ENCODE measurements at places on chromosomes 7 and 10. TPM values are rescaled to one million over a fixed set of nuclear protein-coding genes. Genes with fewer than 3 reads are reported as not detected.

The MBL2 gene
- not detected for total RNA-seq

The GPR37 gene
- under 0.01 TPM for total RNA-seq

The CLCN1 gene
- total RNA-seq: 0.54 TPM

The ZNF107 gene
- total RNA-seq: 3.0 TPM

GRCh38 chr7:35906191-35906908, 105.5 kb downstream of the SEPTIN7 start:
- DNase-seq: peak; percentile 87

GRCh38 chr10:127925471-127926207, 18.7 kb downstream of the PTPRE start:
- DNase-seq: no peak

DNA sequence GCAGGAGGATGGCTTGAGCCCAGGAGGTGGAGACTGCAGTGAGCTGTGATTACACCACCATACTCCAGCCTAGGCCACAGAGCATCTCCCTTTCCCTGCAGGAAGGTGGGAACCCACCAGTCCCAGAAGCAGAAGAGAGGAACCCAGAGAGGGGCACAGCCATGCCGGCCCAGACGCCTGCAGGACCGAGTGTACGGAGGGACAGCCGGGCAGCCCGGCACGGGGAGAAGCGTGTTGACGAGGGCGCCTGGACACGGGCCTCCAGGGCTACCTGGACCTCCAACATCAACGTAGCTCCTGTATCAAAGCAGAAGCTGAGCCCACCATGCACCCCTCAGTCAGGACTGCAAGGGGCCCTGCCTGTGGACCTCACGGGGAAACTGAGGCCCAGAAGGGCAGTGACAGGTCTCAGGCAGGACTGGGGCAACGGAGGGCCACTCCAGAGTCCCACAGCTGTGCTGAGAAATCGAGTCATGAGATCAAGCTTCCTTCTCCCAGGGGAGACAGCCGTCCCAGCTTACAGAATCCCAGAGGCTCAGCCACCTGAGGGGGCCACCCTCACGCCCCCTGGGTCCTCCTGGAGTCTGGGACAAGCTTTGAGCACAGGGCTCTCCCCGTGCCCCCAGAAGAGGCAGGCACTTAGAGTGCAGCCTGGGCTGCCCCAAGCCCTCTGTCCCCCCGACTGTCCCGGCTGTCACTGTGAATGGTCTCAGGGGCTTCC, 43.1 kb downstream of the TNRC18 start:
- no peak for DNase-seq

DNA sequence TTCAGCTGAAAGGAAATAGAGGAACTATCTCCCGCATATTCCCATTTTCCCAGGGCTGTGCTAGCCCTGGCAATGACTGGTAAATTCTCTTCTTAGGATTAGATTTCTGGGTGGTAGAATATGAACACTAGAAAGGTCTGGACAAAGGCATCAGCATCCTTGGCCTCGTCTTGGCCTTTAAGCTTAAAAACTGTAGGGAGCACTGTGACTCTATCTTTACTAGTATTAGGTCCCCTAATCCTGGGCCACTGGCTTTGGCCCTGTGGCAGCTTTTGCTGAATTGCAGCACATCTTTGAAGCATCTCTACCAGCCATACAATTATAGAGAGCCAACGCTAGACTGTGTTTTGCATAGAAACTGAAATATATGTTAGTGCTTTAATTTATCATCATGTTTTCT, 41.5 kb upstream of the EBLN1 start:
- DNase-seq: peak; percentile 55

DNA sequence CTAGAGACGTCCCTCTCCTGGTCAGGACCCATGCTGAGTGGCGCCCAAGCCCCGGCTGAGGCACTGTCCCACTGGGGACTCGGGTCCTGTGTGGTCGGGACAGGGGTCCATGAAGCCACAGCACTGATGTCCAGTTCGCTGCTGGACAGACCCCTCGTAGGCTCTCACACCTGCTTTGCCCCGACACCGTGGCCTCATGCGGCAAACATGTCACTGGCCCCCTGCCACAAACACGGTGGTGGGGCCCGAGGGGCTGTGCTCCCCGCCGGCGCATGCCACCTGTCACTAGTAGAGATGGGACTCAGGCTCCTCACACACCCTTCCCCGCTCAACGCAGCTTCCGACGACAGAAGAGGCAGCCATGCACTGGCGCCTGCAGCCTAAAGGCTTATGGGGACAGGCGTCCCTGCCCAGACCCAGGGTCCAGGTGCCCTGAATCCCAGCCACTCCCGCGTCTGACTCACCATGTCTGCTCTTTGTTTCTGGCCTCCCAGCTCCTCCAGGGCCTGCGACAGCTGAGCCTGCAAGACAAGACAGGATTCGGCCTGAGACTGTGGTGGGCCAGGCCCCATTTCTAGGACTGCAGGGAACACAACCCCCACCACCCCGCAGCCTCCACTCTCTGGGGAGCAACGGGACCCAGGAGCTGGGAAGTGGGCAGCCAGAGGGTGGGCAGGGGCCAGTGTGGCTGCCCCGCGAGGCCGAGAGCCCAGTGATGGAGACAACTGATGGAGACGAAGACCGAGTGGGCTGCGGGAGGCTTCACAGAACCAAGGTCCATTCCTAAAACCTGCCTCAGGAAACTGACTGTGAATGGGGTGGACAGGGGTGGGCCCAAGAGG, 230.9 kb downstream of the MAD1L1 start:
- DNase-seq: no peak

DNA sequence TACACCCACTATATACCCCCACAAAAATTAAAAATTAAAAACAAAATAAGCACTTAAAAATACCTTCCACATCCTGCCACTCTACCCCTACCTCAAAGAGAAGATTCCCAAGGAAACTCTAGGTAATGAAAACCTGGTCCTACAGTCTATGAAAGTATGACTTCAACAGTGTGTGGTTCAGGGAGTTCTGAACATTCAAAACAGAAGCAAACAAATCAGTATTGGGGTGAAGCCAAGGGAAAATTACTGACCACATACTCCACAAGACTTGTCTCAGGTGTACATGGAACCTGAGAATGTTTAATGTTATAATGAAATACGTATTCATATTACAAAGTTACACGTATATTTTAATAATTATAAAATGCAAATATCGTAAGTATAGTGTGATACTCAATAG, 20.3 kb upstream of the LIPM start:
- DNase-seq: no peak

- DNase-seq: peak; percentile 69
Observed at GRCh38 chr7:111763221-111763801, 201.0 kb upstream of the IMMP2L start.
